ENCODE measurements at places on chromosomes 5 and 9. TPM values are rescaled to one million over a fixed set of nuclear protein-coding genes. Genes with fewer than 3 reads are reported as not detected.

Gene TMEM232
- total RNA-seq, result 4.7 TPM

Gene BRD9
- total RNA-seq, result 119 TPM

Gene LIX1
- not detected for total RNA-seq

Gene GABRA6
- not detected for total RNA-seq

Gene SLC1A1
- total RNA-seq, result 41.7 TPM

Gene AGTPBP1
- total RNA-seq, result 20.3 TPM

Gene SLC4A9
- total RNA-seq, result not detected

Gene IFNA6
- total RNA-seq, result not detected

Gene ORM2
- total RNA-seq, result not detected

Gene PCDHB10
- total RNA-seq, result 0.41 TPM

Gene PFN3
- total RNA-seq, result not detected

Gene TMEM215
- total RNA-seq, result not detected

Gene FAM169A
- total RNA-seq, result 0.16 TPM

Gene OR5C1
- not detected for total RNA-seq
